ENCODE measurements at places on chromosomes 2 and 18.

DNA sequence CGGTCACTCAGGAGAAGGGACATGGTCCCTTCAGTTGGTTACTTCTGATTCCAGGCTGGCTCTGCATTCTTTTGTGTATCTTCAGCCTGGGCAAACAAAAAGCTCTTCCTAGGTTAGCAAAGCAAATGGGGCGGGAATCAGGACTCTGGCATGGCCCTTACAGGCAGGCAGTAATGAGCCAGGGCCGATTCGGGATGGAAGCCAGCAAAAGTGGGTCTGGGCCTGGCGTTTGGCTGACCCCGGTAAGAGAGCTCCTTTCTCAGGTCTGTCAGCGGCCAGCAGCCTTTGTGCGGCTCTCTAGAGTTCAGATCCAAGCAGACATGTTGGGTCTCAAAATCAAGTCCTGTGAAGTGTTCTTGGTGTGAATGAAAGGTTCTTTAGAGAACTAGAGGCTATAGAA lies 81.5 kb upstream of the EML6 start:
- no peak for DNase-seq

DNA sequence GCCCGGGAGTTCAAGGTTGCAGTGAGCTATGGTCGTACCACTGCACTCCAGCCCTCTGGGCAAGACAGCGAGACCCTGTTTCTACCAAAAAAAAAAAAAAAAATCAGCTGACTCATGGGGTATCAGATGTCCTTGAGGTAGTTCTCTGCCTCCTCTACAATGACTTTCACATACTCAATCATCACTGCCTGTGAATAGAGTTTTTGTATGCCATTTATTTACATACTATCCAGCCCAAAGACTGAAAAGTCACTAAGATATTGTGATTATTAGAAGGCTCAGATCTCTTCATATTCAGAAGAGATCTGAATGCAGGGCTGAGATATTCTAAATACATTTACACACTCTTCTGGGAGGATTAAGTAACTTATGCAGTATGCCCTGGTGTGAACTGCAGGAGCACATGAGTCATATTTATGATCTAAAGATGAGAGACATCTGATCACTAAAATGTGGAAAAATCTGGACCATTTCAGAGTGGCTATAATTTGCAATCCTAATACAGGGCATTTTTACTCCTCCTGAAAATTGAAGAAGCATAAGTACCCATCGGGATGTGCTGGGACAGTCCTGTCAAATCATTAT lies 38.9 kb downstream of the KLF7 start:
- DNase-seq, result no peak

- DNase-seq, result no peak
Measured at GRCh38 chr2:108910541-108911396, 78.3 kb downstream of the EDAR start.

- no peak for DNase-seq
Measured at GRCh38 chr2:231648579-231649174, 56.0 kb downstream of the TEX44 start.

- no peak for DNase-seq
Measured at GRCh38 chr2:164934401-164935117, 20.8 kb downstream of the SLC38A11 start.

- no peak for DNase-seq
Measured at GRCh38 chr2:108257757-108258331, 18.1 kb downstream of the SULT1C3 start.

- peak; percentile 63 for DNase-seq
Measured at GRCh38 chr2:25041307-25041927, 459 bp upstream of the EFR3B start.

- no peak for DNase-seq
Measured at GRCh38 chr2:3659447-3660432, 1.7 kb downstream of the ALLC start.

GRCh38 chr2:218292048-218293014 lies at the start of gene TMBIM1:
TMBIM1 (minus strand) TSS chr2:218292503; CDS start chr2:218282141, 10,362 bp downstream.
- no peak for DNase-seq

GRCh38 chr18:43001821-43002220 lies 113.7 kb downstream of the RIT2 start:
- DNase-seq, result no peak

Data from RWPE2 (cell line).